ACHN (cell line): ENCODE measurements at places on chromosomes 7 and 10.

DNA sequence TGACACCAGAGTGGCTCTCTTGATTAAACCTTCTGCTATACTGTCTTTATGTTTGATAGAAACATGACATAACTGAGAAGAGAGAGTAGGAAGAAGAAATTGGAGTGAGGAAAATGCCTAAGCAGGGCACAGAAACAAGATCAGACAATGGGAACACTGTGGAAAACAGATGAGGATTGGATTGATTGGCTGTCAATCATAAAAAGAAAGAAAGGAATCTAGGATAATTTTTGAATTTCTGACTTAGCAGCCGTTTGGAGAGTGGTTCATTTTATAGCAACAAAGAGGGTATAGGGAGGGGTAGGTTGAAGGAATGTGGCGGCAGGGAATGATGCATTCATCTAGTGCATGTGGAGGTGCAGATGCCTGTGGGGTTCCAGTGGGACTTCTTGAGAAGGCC, 7.8 kb downstream of the TEX47 start:
- no peak for DNase-seq

DNA sequence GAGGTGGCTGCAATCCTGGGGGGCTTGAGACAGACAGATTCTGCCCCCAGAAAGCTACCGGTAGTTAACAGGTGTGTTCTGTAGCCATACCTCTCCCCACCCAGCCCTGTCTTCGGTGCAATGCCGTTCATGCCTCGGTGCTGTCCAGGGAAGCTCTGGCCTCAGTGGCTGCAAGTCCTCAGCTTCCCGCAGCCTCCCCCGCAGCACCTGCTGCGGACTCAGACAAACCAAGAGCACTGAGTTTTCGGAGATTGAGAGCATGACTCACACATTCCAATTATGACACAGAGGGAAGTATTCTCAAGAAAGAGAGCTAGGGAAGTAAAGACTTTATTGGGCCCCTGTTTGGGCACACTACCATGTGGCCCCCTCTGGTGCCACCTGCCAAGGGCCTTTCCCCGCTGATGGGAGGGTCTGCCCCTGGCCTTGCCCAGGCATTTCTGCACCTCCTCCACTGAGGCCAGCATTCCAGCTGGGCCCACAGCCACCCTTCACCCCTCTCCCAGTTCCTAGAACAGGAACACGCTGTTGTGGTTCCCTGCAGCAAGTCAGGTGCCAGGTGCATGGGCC, 30.2 kb upstream of the EZH2 start:
- peak; percentile 93 for DNase-seq

DNA sequence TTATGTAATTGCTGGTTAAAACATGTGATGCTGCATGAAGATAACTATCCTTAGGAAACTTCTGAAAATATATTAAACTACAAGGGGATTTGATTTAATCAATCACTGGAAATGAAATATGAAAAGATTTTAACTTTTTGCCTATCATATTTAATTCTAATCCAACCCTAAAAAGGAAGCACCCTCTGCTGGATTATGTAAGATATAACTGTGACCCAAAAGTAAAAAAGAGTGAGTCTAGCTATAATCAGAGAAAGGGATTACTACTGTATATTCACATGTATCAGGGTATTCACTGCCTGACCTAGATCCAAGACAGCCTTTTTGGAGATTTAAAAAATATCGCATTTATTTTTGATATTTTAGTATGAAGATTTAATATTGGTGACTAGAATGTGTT, 295.5 kb downstream of the MDFIC start:
- peak; percentile 37 for DNase-seq

- DNase-seq = no peak
Measured at GRCh38 chr7:45068236-45069023, 20.3 kb downstream of the NACAD start.

- DNase-seq = no peak
Measured at GRCh38 chr7:17437586-17437985, 139.1 kb downstream of the AHR start.

- DNase-seq = no peak
Measured at GRCh38 chr10:69464801-69465401, 13.6 kb downstream of the TSPAN15 start.

DNA sequence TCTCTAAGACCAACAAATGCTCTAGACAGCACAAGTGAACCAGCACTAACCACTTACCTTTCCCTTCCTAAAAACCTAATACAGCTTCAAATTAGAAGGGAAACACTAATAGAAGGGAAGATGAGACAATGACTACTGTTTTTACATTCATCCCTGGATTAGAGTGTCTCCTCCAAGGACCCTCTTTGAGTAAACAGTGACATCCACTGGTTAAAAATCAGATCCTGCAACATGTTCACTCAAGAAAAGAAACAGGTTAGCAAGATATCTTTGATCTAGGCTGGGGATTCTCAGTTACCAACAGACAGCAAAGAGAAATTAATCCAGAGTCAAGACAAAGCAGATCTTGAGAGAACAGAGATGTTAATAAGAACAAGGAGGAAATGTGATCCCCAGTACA, 177.7 kb upstream of the GHITM start:
- DNase-seq = no peak

DNA sequence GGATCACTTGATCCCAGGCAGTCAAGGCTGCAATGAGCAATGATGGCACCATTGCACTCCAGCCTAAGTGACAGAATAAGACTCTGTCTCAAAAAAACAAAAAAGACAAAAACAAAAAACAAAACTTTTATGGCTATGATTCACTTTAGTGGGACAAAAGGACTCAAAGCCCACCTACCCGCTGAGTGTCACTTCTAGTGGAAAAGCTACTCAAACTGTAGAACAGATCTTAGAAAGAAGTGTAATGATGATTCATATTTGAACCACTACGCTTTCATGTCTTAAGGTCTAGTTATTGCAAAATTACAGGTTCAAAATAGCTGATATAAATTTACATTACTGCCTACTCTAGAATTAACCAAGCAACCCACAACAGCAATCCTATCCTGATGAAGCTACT, 47.1 kb upstream of the OTUD1 start:
- DNase-seq = no peak

DNA sequence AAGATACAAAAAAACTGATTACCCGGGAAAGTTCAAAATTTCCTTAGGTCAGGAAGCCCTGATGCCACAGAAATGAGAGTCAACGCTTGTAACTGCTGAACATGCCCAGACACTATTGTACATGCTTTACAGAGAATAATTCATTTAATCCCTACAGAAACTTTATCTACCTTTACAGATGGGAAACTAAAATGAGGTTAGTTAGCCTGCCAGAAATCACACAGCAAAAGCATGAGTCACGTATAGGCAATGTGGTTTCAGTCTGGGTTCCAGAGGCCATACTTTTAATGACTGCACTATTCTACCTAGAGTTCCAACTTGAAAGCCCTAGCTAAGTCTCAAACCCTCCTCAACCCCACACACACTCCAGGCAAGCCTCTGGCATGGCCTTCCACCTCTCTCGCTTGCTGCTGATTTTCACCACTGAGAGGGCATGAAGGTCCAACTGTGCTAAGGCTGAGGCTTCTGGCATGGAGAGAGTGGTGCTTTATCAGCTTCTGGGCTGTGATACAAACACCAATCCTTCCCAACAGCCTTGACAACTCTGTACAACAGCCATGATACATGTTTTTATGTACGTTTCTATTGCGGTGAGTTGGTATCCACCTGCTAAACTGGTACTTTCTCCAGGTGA, 1011.2 kb upstream of the GHITM start:
- DNase-seq = no peak

DNA sequence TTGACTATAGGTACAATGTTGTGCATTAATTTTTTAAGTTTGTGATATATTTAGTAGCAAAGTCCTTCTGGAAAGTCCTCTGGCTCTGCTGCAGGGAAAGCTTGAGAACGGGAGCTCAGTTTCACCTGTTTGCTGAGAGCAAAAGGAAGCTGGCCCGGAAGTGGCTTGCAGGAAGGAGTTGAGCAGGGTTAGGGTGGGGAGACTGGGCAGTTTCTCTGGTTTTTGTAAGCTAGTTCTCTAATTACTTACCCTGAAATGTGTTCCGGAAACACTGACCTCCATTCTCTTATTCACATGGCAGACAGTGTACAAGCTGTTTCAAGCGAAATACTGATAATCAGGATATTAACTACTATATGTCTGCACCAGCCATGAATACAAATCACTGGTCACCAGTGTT, 22.3 kb downstream of the MAP3K8 start:
- no peak for DNase-seq

DNA sequence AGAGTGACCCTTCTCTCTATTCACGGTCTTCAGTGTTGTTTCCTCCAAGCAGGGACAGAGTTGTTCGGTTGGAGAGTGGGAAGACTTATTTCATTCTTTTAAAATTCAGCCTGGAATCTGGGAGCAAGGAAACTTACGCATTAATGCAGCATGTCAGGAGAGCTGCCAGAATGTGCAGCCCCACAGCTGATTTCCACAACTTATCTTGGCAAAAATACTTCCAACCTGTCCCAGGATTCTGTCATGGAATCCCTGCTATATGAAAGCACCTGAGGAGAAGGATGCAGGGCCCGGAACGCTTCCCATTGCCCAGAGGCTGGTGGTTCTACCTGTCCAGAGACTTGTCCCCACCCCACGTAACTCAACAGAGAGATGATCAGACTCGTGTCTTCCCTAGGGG, 86.9 kb upstream of the MKI67 start:
- DNase-seq = no peak

DNA sequence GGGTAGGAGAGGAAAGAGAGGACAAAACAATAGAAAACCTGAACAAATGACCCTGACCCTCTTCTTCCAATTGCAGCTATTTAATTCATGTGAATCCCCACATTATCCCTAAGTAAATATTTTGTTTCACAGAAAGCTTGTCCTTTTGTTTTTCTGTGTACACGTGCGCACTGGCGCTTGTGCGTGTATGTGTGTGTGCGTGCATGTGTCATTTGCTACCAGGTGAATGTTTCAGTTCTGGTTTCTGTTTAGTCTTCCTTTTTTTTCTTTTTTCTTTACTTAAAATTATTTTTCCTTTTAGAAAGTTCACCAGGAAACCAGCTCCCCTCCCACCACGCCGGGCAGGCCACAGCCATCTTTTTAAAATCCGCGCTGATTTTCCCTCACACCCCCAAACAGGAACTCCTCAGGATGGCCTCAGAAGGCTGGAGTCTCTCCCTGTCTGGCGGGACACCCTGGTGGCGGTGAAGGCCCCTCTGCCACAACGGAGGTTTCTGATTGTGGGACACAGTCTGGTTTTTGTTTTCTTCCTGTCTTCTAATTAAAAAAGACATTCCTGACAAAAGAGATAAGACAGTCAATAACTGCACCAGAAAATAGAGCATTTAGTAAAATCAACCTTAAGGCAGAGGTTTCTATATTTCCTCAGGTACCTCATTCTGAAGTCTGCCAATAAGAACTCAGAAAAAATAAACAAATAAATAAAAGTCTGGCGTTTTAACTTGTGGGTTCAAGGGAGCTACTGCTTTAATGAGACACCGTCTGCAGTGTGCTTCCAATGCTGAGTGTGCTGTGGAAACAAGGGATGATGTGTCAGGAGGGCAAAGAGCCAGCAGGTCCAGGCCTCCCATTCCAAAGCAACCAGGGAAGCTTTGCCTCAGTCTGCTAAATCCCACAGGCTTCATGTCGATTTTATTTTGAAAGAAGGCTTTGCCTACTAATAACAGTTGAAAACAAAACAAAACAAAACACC, 17.4 kb downstream of the IRF5 start:
- no peak for DNase-seq

DNA sequence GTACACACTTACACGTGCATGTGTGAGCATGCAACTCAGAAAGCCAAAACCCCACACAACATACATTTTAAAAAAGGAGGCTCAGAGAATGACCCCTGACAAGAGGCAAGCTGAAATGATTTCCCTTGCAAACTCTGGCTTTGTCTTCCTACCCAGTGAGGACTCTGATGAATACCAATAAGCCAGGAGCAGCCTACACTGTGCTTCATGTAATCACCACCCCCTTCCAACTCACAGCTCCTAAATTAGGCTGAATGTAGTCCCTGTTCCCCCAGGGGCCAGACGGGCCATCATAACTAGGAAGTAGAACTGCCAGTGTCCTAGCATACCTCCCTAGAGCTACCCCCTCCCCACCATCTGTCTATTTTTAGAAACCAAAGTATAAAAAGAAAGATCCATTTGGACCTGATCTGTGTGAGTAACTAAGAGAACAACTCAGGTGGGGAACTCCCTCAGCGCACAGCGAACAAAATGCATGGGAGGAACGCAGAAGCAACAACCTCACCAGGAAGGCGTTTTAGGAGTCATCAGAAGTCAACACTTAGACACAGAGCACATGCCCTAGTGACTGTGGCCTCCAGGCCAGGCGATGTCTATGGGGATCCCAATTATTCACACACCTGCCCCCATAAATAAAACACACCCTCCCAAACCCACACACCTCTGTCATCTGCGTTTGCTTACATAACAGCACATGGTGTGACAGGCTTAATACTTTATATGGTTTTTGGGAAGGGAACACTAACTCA, 1.9 kb downstream of the DGKI start:
- DNase-seq = no peak

DNA sequence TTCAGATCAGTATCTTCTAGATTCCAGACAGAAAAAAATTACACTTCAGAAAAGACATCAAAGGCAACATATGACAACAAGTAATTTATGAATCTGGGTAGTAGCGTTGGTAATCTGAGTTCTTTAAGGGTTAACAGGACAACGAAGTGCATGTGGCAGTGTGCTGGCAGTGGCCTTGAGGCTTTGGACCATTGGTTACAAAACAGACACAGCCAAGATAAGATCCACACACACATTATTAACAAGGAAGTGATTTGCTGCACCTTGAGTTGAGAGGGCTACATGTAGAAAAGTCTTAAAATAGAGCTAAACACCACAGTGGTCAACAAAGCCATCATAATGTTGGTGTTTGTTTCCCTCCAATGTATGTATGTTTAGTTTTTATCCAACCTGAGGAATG, 40.6 kb downstream of the AKR1D1 start:
- DNase-seq = no peak

DNA sequence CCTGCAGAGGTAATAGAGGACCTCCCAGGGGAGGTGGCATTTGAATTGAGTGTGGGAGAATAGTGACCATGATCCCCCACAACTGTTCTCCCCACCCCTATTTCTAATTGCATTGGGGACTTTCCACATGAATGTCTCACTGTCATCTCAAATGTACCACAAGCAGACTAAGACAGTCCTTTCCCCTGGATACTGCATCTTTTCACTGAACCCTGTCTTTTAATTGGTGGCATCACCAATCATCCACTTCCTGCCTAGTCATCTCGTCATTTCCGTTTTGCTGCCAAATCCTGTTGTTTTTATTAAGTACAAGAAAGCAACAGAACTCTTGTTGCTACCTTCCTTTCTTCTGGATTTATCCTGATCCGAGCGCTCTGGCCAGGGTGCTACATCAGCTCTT, 120.3 kb downstream of the NRP1 start:
- no peak for DNase-seq

- DNase-seq = peak; percentile 74
Measured at GRCh38 chr7:127792528-127793342, 140.7 kb downstream of the SND1 start.

- DNase-seq = no peak
Measured at GRCh38 chr10:125017547-125018298, 75.8 kb downstream of the ZRANB1 start.

- no peak for DNase-seq
Measured at GRCh38 chr7:98655611-98656010, 38.5 kb downstream of the NPTX2 start.

- DNase-seq = no peak
Measured at GRCh38 chr10:2972810-2973209, 94.5 kb upstream of the PFKP start.
